ENCODE measurements at places on chromosomes 13 and 19.
A peak's percentile ranks its signal among the peaks of the same experiment; 100 is the strongest.

- DNase-seq = peak; percentile 98
- no peaks in the 10 kb centered on the region for H3K27me3 ChIP-seq
- peaks cover 64% of the 10 kb centered on the region for H3K36me3 ChIP-seq
- peak within 1 kb of the TSS; percentile 97 for H3K27ac ChIP-seq
- peaks cover 11% of the 10 kb centered on the region for H3K4me1 ChIP-seq
- peak within 1 kb of the TSS; percentile 92 for H3K4me3 ChIP-seq
Measured at GRCh38 chr19:52570000-52570861, at the start of gene ZNF701. Gene ZNF701 (plus strand): TSS chr19:52570287. CDS start chr19:52574148, 3,861 bp downstream.

DNA sequence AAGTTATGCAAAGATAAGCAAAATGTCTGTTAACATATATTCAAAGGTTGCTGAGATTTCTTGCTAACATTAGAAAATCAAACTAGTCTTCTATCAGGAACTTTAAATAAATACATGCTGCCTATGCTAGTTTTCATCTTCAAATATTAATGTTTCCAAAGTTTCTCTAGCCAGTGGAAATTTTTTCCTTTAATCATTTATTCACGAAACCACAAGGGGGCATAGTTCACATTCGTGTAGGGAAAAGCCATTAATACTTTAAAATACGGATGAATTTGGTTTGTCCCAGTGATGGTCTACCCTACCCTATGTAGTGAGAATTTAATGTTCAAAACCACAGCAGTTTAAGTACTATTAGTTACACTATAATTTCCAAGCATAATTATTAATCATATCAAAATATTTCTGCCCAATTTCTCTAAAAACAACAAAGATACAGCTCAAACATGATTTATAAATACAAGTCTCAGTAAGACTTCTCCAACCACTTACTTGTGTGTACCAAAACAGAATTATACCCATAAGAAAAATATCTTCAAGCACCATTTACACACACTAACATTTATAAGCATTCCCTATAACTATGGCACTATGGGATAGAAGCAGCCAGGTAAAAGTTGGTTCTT lies 16.2 kb downstream of the NUFIP1 start:
- DNase-seq = no peak
- no peaks in the 10 kb centered on the region for H3K4me1 ChIP-seq
- H3K36me3 ChIP-seq = no peaks in the 10 kb centered on the region
- H3K27ac ChIP-seq = no peak overlapping the region

GRCh38 chr13:24678151-24678550 lies 2.1 kb upstream of the ATP12A start:
- no peak for DNase-seq
- peaks cover 2% of the 10 kb centered on the region for H3K36me3 ChIP-seq
- H3K27ac ChIP-seq = no peak overlapping the region
- peaks cover 45% of the 10 kb centered on the region for H3K27me3 ChIP-seq
- H3K4me3 ChIP-seq = no peak overlapping the region

- H3K4me3 ChIP-seq = peak overlapping the region; percentile 30
- H3K27me3 ChIP-seq = peaks cover 52% of the 10 kb centered on the region
- H3K4me1 ChIP-seq = peaks cover 6% of the 10 kb centered on the region
- no peak overlapping the region for H3K27ac ChIP-seq
Measured at GRCh38 chr19:47020132-47020805, 632 bp downstream of the NPAS1 start.

DNA sequence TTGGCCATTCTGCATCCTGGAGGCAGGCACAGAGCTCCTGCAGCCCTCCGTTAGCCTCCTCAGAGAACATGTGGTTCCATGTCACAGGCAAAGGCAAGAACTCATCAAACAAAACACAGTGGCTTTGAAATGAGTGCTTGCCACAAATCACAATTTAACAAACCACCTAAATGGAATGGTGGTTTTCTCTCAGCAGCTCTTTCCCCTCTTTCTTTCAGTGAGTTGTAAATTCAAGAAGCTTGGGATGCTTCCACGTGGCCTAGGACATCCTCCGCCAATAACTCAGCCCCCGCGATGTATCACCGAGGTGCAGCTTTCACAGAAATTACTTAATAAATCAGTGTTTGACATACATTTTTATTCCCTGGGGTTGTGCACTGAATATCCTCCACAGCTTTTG lies 65.4 kb upstream of the RFC3 start:
- no peak overlapping the region for H3K4me3 ChIP-seq
- no peak overlapping the region for H3K27ac ChIP-seq
- no peaks in the 10 kb centered on the region for H3K4me1 ChIP-seq
- H3K36me3 ChIP-seq = no peaks in the 10 kb centered on the region
- DNase-seq = no peak
- peaks cover 3% of the 10 kb centered on the region for H3K27me3 ChIP-seq

GRCh38 chr19:3441986-3442329 lies 38.4 kb downstream of the SMIM24 start:
- H3K27ac ChIP-seq = no peak overlapping the region
- no peak for DNase-seq
- peaks cover 3% of the 10 kb centered on the region for H3K36me3 ChIP-seq
- no peak overlapping the region for H3K4me3 ChIP-seq
- H3K4me1 ChIP-seq = peaks cover 3% of the 10 kb centered on the region
- no peaks in the 10 kb centered on the region for H3K27me3 ChIP-seq

DNA sequence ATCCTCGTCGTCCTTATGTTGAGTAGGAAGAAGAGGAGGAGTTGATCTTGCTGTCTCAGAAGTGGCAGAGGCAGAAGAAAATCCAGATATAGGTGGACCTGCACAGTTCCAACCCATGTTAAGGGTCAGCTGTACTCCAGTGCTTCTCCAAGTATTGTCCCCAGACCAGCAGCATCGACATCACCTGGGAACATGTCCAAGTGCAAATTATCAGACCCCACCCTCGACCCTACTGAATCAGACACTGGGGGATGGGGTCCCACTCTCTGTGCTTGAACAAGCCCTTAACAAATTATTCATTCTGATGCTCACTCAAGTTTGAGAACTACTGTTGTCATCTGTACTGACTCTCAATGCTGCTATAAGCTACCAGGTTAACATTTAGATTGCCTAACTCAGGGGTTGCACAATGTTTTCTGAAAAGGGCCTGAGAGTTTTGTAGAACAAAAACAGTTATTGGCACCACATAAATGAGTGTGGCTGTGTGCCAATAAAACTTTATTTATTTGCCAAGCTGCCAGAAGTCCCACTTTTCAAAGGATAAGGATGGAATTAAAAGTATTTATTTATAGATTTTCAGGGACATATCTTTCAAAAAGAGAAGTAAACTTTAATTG lies 226.7 kb upstream of the IPO5 start:
- H3K4me3 ChIP-seq = no peak overlapping the region
- no peak overlapping the region for H3K27ac ChIP-seq
- H3K4me1 ChIP-seq = no peaks in the 10 kb centered on the region
- peaks cover 2% of the 10 kb centered on the region for H3K27me3 ChIP-seq
- DNase-seq = no peak

- no peak overlapping the region for H3K27ac ChIP-seq
- no peak for DNase-seq
- no peaks in the 10 kb centered on the region for H3K36me3 ChIP-seq
- H3K27me3 ChIP-seq = no peaks in the 10 kb centered on the region
Measured at GRCh38 chr19:3833578-3834348, 35.1 kb downstream of the ZFR2 start.

- no peak for DNase-seq
- H3K4me3 ChIP-seq = no peak overlapping the region
- H3K27me3 ChIP-seq = no peaks in the 10 kb centered on the region
- peaks cover 5% of the 10 kb centered on the region for H3K4me1 ChIP-seq
- peaks cover 6% of the 10 kb centered on the region for H3K36me3 ChIP-seq
- H3K27ac ChIP-seq = no peak overlapping the region
Measured at GRCh38 chr19:5792224-5792623, 1.3 kb upstream of the DUS3L start.

DNA sequence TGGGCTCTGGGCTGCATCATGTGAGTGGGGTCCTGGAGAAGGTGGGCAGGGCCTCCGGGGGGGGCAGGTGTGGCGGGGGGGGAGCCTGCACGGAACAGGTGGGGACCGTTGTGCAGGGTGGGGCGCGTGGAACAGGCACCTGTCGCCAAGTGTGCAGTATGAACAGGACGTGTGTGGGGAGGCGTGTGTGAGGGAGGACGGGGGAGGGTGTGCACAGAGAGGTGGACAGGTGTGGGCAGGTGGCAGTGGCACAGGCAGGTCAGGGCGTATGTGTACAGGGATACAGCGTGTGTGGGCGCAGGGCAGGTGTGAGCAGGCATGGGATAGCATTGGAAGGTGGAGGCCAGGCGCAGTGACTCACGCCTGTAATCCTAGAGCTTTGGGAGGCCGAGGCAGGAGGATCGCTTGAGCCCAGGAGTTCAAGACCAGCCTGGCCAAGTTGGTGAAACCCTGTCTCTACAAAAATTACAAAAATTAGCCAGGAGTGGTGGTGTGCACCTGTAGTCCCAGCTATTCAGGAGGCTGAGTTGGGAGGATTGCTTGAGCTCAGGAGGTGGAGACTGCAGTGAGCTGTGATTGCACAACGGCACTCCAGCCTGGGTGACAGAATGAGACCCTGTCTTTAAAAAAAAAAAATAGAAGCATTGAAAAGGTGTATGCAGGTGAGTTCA lies 3.2 kb downstream of the PLK5 start:
- H3K4me1 ChIP-seq = peaks cover 4% of the 10 kb centered on the region
- H3K27ac ChIP-seq = no peak overlapping the region
- H3K27me3 ChIP-seq = peaks cover 23% of the 10 kb centered on the region
- no peak overlapping the region for H3K4me3 ChIP-seq
- H3K36me3 ChIP-seq = no peaks in the 10 kb centered on the region
- no peak for DNase-seq

DNA sequence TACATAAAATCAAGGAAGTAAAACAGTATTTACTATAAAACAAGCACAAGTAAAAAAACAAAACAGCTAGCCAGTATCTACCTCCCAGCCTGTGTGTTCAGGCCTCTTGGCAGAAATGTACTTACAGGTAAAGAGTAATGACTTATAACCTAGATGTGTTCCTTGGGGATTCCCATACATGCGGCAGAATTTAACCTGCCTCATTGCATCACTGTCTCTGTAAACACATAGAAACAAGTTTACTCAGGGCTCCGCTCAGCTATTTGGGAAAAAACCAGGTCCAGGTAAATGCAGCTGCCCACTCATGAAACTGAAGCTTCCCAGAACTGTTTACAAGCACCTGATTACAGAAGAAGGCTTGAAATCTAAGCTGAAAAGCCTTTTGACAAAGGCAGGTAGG lies 50.7 kb upstream of the SERP2 start:
- DNase-seq = no peak
- no peak overlapping the region for H3K4me3 ChIP-seq
- H3K27ac ChIP-seq = no peak overlapping the region
- H3K4me1 ChIP-seq = no peaks in the 10 kb centered on the region
- H3K27me3 ChIP-seq = peaks cover 2% of the 10 kb centered on the region

DNA sequence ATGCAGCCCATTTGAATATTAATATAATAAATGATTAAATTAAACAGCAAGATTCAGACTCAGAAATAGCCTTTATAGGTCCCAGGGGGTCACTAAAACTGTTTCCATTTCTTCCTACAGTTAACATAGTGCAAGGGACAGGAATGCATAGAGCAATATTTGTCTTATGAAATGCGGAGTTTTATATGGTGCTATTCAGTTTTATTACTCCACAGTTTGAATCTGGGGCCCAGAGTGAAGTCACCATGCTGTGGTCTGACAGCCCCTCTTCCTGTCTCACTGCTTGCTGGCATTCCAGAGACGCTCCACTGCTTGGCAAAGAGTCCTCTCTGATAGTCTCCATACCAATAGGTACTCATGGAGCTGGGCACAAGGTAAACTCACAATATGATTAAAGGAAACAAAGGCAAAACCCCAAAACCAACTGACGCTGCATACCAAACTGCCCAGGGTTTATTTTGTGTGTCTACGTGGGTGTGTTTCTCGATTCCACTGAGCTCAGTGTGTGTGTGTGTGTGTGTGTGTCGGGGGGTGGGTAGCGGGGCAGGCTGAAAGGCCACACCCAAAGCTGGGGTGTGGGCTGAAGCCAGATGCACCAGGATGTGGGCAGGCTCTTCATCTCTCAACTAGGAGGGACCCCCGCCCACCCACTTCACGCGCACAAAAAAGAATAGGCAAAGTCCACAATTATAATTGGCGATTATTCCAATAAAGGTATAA lies 277.9 kb downstream of the TSHZ3 start:
- no peaks in the 10 kb centered on the region for H3K36me3 ChIP-seq
- H3K27ac ChIP-seq = no peak overlapping the region
- H3K4me3 ChIP-seq = no peak overlapping the region
- DNase-seq = no peak

GRCh38 chr13:32381539-32381938 lies 46.4 kb downstream of the N4BP2L1 start:
- no peak overlapping the region for H3K27ac ChIP-seq
- DNase-seq = no peak
- H3K4me3 ChIP-seq = no peak overlapping the region
- no peaks in the 10 kb centered on the region for H3K27me3 ChIP-seq
- H3K4me1 ChIP-seq = peaks cover 2% of the 10 kb centered on the region

- no peaks in the 10 kb centered on the region for H3K27me3 ChIP-seq
- no peak for DNase-seq
- H3K36me3 ChIP-seq = no peaks in the 10 kb centered on the region
- no peaks in the 10 kb centered on the region for H3K4me1 ChIP-seq
- H3K27ac ChIP-seq = no peak overlapping the region
- H3K4me3 ChIP-seq = no peak overlapping the region
Measured at GRCh38 chr13:68588623-68589022, 1358.5 kb upstream of the PCDH9 start.

GRCh38 chr19:8404391-8405151 lies 8.5 kb upstream of the MARCHF2 start:
- H3K4me3 ChIP-seq = no peak overlapping the region
- DNase-seq = no peak
- no peaks in the 10 kb centered on the region for H3K27me3 ChIP-seq

DNA sequence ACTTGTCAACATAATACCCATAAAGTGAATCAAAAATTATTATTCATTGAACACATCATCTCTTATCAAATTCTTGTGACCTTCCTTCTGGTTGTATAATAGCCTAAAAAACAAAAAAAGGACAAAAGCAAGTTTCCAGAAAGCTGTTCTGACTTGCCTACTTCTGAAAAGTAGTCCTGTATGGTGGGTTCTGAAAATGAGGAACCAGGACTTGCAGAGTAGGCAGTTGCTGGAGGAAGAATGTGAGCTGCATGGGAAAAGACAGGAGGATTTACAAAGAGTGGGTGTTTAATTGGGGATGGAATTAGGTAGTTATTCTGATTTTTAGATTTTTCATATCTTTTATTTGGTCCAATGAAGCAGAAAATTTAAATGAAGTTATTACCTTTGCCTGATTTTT lies 56.7 kb downstream of the RCBTB2 start:
- no peaks in the 10 kb centered on the region for H3K27me3 ChIP-seq
- no peak overlapping the region for H3K4me3 ChIP-seq

DNA sequence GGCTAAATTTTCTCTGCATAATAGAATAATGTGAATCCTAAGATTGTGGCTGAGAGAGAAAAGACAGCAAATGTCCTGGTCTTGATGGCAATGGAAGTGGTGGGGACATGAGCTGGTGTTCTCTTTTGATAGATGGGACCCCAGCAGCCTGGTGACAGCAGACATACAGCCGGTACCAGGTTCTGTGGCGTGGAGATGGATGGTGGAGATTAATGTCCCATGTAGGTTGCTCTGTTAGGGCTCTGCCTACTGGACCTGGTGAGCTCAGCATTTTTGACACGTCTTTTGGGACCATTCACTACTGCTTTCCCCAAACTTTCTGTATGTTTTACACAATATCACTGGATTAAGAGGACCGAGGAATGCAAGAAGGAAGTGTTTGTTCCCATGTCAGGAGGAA lies 8.2 kb upstream of the SIGLEC14 start:
- DNase-seq = no peak
- no peak overlapping the region for H3K27ac ChIP-seq
- H3K4me1 ChIP-seq = peaks cover 5% of the 10 kb centered on the region
- H3K4me3 ChIP-seq = no peak overlapping the region

Measured in activated naive CD8-positive, alpha-beta T cell treated with anti-CD3 and anti-CD28 coated beads, Interleukin-2, amount 10 ng/mL, durations not matched to agents 7 days and 5 days (primary cell).